Activated CD4-positive, alpha-beta memory T cell treated with anti-CD3 and anti-CD28 coated beads for 36 hours (primary cell): ENCODE measurements at places on chromosomes 7 and 10. TPM values are rescaled to one million over a fixed set of nuclear protein-coding genes. Genes with fewer than 3 reads are reported as not detected.

- no peak for DNase-seq
- H3K27me3 ChIP-seq = no peaks in the 10 kb centered on the region
- H3K27ac ChIP-seq = no peak overlapping the region
- H3K4me3 ChIP-seq = no peak overlapping the region
- H3K4me1 ChIP-seq = no peaks in the 10 kb centered on the region
- peaks cover 6% of the 10 kb centered on the region for H3K36me3 ChIP-seq
Measured at GRCh38 chr7:56040730-56041129, 10.5 kb downstream of the PSPH start.

DNA sequence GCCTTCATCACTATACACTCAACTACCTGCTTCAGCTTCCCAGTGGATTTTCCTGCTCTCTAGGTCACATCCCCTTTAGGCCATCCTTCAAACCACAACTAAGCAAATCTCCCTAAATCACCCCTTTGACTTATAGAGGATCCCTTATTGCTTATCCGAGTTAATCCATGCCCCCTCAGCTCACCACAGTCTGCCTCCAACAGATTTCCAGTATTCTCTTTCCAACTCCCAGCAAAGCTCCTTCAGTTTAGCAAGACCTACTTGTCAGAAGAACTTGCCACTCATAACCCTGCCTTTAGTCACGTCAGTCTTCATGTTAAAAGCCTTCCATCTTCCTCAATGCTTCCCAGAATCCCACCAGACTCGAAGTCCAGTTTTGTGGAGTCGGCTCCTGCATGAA is 38.6 kb downstream of the RAPGEF5 start:
- no peak overlapping the region for H3K4me3 ChIP-seq
- H3K36me3 ChIP-seq = no peaks in the 10 kb centered on the region
- peaks cover 2% of the 10 kb centered on the region for H3K27me3 ChIP-seq
- H3K4me1 ChIP-seq = no peaks in the 10 kb centered on the region
- no peak overlapping the region for H3K27ac ChIP-seq
- DNase-seq = no peak

DNA sequence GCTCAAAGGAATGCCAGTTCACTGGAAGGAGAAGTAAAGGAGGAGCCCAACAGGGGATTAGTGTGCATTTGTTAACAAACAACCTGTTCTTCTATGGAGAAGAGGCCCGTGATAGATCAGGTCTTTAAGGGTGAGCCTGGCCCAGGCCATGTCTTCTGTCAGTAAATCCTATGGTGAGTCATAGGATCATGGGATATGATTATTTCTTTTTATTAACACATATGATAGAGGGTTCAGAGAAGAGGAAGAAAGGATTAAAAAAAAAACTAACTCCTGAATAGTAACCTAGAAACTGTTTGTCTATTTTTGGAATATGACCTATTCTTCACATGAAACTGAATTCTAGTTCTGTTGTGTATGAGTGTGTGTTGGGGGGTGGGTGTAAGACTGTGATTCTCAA is 70.4 kb downstream of the GPR158 start:
- no peaks in the 10 kb centered on the region for H3K36me3 ChIP-seq
- H3K4me3 ChIP-seq = no peak overlapping the region
- H3K27ac ChIP-seq = no peak overlapping the region
- no peaks in the 10 kb centered on the region for H3K4me1 ChIP-seq
- H3K27me3 ChIP-seq = no peaks in the 10 kb centered on the region
- no peak for DNase-seq

DNA sequence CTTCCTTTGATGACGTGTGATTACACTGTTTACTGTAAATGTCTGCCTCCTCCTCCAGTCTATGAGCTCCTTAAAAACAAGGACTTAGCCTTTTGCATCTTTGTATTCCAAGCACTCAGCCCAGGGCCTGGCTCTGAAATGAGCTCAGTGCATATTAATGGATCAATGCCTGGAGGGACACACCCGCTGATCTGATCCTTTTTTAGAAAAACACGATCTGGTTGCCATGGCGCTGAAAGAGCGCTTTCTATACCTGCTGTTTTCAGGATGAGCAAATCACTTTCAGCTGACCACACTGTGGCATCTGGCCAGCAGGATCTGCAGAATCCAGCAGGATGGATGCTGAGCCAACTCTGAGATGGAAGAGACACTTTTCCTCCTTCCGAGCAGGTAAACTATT is 37.8 kb upstream of the GARS1 start:
- H3K27ac ChIP-seq = no peak overlapping the region
- no peak for DNase-seq
- H3K4me1 ChIP-seq = no peaks in the 10 kb centered on the region
- H3K36me3 ChIP-seq = peaks cover 5% of the 10 kb centered on the region

The PTN gene
- total RNA-seq = not detected
